NCI-H345 (cell line): ENCODE measurements at places on chromosomes 3 and 15.

DNA sequence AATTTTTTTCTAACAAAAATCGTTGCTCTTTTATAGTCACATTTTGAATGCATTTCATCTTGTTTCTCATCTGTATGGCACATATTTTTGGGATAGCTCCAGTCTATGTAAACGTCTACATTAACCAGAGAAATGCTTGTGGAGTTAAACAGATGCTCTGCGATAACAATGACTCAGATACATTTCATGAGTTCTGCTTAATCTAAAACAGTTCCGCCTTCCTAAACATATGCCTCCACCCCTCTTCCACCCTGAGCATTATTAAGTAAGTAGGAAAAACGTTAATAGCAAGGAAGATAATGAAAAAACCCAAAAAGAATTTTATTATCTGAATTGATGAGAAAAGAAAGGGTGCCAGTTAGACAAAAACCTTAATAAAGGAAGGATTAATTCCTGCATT is 396.1 kb downstream of the TUSC7 start:
- DNase-seq: no peak

GRCh38 chr3:189836795-189837194 is 205.6 kb downstream of the TP63 start:
- DNase-seq: no peak

DNA sequence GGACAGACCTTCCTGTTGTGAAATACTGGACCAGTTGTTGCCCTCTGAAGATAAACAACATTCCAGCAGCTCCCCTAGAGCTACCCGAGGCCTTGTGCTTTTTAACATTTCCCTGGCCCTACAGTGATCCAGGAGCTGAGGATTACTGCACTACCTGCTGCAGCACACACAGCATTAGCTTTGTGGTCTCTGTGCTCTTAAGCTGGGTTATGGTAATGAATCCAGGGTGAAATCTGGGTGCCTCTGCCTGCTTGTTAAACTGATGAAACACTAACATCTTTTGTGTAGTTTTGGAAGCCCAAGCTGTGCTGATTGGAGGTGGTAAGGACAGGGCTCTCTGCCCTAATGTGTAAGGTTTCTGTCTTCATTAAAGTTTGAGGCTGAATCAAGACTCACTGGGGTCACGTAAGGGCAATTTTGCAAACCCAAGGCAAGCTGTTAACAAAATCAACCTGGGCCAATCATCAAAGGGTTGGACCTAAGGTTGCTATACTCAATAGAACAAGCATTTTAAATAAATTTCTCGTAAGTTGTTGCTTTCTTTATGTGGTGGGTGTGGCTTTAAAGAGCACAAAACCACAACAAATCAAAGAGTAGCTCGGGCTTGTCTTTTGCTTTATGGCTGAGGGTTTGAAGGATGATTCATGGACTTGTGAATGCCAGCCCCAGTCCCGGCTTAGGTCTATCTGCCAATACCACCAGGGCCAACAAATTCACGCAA is 183.9 kb downstream of the TPRG1 start:
- no peak for DNase-seq

- DNase-seq: no peak
Observed at GRCh38 chr15:52113708-52114107, 1.1 kb upstream of the BCL2L10 start.

DNA sequence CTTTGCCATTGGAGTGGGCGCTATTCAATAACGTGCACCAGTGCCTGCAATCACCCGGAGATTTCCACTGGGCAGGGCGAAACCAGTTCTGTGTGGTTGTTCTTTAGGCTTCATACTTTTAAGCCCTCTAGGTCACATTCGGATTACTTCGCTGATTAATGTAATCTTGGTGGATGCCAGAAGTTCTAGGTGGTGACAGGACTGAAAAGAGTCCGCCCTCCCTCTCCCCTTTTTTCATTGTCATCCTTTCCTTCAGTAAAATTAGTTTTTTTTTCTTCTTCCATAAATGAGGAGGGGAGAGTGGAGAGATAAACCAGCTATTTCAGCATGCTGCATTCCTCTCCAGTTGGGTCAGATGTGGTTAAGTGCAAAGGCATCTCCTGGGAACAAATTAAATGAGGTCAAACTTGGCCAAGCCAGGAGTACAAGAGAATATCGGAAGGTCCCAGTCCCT is 2.3 kb upstream of the SLC2A2 start:
- no peak for DNase-seq
